Fibroblast of lung (primary cell): ENCODE measurements at places on chromosomes 11 and 22. TPM values are rescaled to one million over a fixed set of nuclear protein-coding genes. Genes with fewer than 3 reads are reported as not detected.
A peak's percentile ranks its signal among the peaks of the same experiment; 100 is the strongest.

GRCh38 chr22:49097966-49098365 is 729.7 kb downstream of the BRD1 start:
- H3K4me3 ChIP-seq: no peak overlapping the region
- no peaks in the 10 kb centered on the region for H3K36me3 ChIP-seq

- H3K4me1 ChIP-seq: no peaks in the 10 kb centered on the region
- DNase-seq: no peak
- no peaks in the 10 kb centered on the region for H3K27me3 ChIP-seq
- no peak overlapping the region for H3K4me3 ChIP-seq
Observed at GRCh38 chr11:103889679-103890078, 146.8 kb upstream of the DDI1 start.

DNA sequence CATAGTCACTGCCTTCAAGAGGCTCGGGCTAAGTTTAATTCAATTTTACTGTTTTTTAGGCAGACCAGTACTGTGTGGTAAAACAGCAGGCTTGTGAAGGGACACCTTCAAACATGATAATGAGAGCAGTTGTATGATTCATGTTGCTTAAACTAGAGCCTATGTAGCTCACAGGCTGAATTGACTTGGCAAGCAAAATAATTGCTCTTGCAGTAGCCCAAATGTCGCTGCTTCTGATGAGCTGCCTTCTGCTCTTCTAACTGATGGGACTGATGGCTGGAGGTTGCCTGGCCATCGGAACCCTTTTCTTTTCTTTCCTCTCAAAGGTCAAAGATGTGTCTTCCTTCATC is 137.6 kb downstream of the MAML2 start:
- no peak overlapping the region for H3K27ac ChIP-seq
- DNase-seq: no peak
- no peaks in the 10 kb centered on the region for H3K36me3 ChIP-seq
- H3K27me3 ChIP-seq: no peaks in the 10 kb centered on the region

DUSP8 gene
- 0.51 and 0.66 TPM in 2 replicates for total RNA-seq

GRCh38 chr22:49853981-49854831 is 562 bp downstream of the ZBED4 start:
- peaks cover 16% of the 10 kb centered on the region for H3K27me3 ChIP-seq
- no peaks in the 10 kb centered on the region for H3K36me3 ChIP-seq
- peak; percentile 26 for DNase-seq

ASCL2 gene
- total RNA-seq: not detected in 2 replicates

DNA sequence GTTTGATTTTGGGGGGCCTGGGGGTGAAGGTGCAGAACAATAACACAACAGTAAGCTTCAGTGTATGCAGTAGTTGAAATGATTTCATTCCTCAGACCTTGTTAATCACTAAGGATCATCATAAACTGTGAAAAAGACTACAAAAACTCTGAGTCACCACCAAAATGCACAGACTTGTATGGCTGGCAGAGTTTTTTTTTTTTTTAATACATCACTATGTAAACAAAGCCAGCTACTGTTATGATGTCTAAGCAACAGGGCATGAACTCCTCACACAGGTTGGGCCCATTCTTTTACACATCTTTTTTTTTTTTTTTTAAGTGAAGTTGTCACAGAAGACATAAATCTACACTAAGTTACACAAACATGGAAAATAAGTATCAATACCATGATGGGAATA is 311.9 kb downstream of the GUCY1A2 start:
- H3K36me3 ChIP-seq: no peaks in the 10 kb centered on the region
- no peak overlapping the region for H3K27ac ChIP-seq
- H3K4me1 ChIP-seq: no peaks in the 10 kb centered on the region
- H3K4me3 ChIP-seq: no peak overlapping the region
- DNase-seq: peak; percentile 59

SLC37A2 gene
- total RNA-seq: 0.26 and 0.83 TPM in 2 replicates

SERPIND1 gene
- total RNA-seq: not detected in 2 replicates

RELT gene
- 0.33 and 0.77 TPM in 2 replicates for total RNA-seq

GRCh38 chr22:24489011-24489410 is 6.1 kb upstream of the UPB1 start:
- H3K36me3 ChIP-seq: no peaks in the 10 kb centered on the region
- no peak overlapping the region for H3K27ac ChIP-seq
- H3K4me1 ChIP-seq: peaks cover 2% of the 10 kb centered on the region
- H3K27me3 ChIP-seq: peaks cover 5% of the 10 kb centered on the region

- no peak overlapping the region for H3K4me3 ChIP-seq
- no peaks in the 10 kb centered on the region for H3K36me3 ChIP-seq
- no peaks in the 10 kb centered on the region for H3K4me1 ChIP-seq
- H3K27me3 ChIP-seq: peaks cover 12% of the 10 kb centered on the region
- H3K27ac ChIP-seq: no peak overlapping the region
Observed at GRCh38 chr22:38940811-38941384, 16.5 kb upstream of the APOBEC3A start.

DNA sequence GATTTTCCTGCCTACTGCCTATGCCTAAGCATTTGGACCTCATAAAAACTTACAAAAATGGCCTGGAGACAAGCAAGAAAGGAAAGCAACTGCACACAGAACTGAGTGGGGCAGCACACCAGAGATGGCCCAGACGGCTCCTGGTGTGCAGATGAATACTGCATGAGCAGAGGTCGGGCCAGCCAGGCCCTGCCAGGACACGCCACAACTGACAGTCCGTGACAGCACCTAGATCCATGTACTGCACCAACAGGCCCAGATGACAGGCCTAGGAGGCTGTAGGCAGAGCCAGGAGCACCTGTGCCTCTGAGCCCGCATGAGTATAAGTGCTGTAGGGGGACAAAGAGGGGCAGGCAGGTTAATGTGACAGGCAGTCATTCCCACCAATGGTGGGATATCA is 160.2 kb downstream of the IGLL1 start:
- H3K36me3 ChIP-seq: no peaks in the 10 kb centered on the region
- no peak overlapping the region for H3K4me3 ChIP-seq
- no peaks in the 10 kb centered on the region for H3K27me3 ChIP-seq
- no peak overlapping the region for H3K27ac ChIP-seq

DNA sequence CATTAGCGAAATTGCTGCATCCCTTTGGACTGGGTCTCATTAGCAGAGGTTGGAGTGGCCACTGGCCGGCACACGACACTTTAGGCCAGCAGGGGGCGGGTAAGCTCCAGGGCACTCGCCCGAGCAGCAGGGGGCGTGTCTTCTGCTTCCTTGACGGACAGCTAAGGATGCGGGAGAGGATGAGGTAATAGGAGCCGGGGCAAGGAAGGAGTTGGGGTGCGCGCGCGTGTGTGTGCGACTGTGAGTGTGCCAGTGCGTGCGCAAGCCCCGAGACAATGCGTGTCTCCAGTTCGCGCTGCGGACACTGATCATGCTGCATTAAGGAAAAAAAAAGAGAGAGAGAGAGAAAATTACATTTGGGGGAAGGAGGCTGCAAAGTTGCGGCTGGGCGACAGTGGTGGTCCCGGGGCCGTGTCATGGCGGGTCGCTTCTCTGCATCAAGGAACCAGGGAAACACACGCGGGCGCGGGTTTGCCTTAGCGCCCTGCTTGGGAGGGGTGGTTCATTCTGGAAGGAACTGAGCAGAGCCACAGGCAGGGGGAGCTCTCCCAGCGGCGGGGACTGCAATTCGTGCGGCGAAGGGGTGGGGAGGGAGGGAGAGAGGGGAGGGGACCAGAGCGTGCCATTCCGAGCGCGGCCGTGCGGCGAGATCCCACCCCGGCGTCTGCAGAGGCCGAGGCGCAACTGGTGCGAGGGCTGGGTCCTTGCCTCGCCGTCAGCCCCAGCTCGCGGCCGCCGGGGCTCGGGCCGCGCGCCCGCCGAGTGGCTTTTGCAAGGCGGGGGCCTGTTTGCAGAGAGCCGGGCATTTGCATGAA is at the start of gene DTX4:
DTX4 (plus strand) TSS at position 625 of the 815 bp plus-strand sequence. CDS start 464 bp downstream, outside the sequence.
- H3K4me3 ChIP-seq: peak within 1 kb of the TSS; percentile 70
- peak within 1 kb of the TSS; percentile 63 for H3K27ac ChIP-seq
- H3K27me3 ChIP-seq: no peaks in the 10 kb centered on the region
- H3K36me3 ChIP-seq: no peaks in the 10 kb centered on the region
- peaks cover 7% of the 10 kb centered on the region for H3K4me1 ChIP-seq

KLHDC7B gene
- total RNA-seq: 0.17 and 0.51 TPM in 2 replicates

- peak; percentile 6 for DNase-seq
- peaks cover 12% of the 10 kb centered on the region for H3K27me3 ChIP-seq
- peak overlapping the region; percentile 63 for H3K4me3 ChIP-seq
- H3K36me3 ChIP-seq: no peaks in the 10 kb centered on the region
- H3K27ac ChIP-seq: no peak overlapping the region
Observed at GRCh38 chr11:101127699-101128570, 1.7 kb downstream of the PGR start.

GRCh38 chr11:29261831-29262230 is 755.0 kb downstream of the KCNA4 start:
- no peak for DNase-seq
- no peaks in the 10 kb centered on the region for H3K4me1 ChIP-seq
- no peaks in the 10 kb centered on the region for H3K36me3 ChIP-seq
- no peak overlapping the region for H3K4me3 ChIP-seq
- H3K27ac ChIP-seq: no peak overlapping the region

BBOX1 gene
- not detected in 2 replicates for total RNA-seq

TSPAN32 gene
- total RNA-seq: 0.17 and 0.26 TPM in 2 replicates

DNA sequence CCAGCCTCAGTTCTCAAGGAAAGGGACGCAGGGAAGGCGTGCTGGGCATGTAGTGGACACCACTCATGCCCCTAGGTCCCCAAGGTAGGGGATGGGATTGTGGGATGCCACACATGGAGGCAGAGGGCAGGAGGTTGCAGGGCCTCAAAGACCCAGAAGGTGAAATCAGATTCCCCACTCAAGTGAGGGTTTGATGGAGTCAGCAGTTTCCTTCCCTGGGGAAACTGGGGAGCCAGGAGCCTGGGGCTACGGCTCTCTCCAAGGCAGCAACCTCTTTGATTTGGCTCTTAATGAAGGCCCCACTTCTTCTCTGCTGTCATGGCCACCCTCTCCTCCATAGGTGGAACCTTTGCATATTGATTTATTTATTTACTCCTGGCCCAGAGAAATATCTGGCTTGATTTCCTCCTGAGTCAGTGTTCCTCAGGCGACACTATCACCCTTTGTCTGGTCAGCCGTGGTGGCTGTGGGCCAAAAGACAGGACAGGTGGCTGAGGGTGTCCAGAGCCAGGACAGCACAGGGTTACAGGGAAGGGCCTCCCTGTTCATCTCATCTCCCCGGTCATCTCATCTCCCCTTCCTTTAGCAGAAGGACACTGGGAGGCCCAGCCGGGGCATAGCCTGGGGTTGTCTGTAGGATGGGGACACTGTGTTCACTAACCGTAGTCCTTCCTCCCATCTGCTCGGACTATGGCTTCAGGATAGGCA is 9.6 kb downstream of the GNAZ start:
- no peak overlapping the region for H3K27ac ChIP-seq
- no peak for DNase-seq
- H3K27me3 ChIP-seq: no peaks in the 10 kb centered on the region
- H3K4me1 ChIP-seq: no peaks in the 10 kb centered on the region
- H3K36me3 ChIP-seq: no peaks in the 10 kb centered on the region
- no peak overlapping the region for H3K4me3 ChIP-seq

SCN4B gene
- 6.7 and 10.4 TPM in 2 replicates for total RNA-seq

- H3K4me3 ChIP-seq: no peak overlapping the region
- H3K27ac ChIP-seq: no peak overlapping the region
- H3K4me1 ChIP-seq: peaks cover 5% of the 10 kb centered on the region
- H3K27me3 ChIP-seq: no peaks in the 10 kb centered on the region
- H3K36me3 ChIP-seq: no peaks in the 10 kb centered on the region
Observed at GRCh38 chr11:35970445-35970844, 26.6 kb downstream of the LDLRAD3 start.

DNA sequence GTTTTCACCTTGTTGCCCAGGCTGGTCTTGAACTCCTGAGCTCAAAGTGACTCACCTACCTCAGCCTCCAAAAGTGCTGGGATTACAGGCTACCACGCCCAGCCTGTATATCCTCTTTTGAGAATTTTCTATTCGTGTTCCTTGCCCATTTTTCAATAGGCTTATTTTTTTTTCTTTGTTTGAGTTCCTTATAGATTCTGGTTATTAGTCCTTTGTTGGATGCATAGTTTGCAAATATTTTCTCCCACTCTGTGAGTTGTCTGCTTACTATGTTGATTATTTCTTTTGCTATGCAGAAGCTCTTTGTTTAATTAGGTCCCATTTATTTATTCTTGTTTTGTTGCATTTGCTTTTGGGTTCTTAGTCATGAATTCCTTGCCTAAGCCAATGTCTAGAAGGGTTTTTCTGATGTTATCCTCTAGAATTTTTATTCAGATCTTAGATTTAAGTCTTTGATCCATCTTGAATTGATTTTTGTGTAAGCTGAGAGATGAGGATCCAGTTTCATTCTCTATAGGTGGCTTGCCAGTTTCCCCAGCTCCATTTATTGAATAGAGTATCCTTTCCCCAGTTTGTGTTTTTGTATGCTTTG is 17.7 kb upstream of the ZBED5 start:
- H3K27ac ChIP-seq: no peak overlapping the region
- DNase-seq: no peak
- H3K4me1 ChIP-seq: peaks cover 2% of the 10 kb centered on the region
- no peak overlapping the region for H3K4me3 ChIP-seq
- H3K27me3 ChIP-seq: no peaks in the 10 kb centered on the region

MMP11 gene
- total RNA-seq: 8.8 and 11.3 TPM in 2 replicates

DNA sequence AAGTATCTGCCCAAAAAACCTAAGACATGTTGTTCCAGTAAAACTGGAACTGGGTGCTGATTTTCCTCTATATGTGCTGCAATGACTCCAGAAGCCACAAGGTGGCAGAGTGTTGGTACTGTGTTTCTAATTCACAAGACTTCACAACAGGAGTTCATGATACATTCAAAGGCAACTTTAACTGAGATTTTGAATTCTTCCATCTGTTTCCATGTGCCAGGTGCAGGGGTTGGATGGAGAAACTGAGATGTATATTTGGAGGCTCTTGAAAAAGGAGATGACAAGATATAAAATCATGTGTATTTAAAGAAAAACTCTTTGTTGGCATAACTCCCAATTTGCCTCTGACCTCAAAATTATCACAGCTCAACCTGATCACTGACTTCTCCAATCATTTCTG is 1098.6 kb upstream of the CCDC90B start:
- DNase-seq: peak; percentile 30
- no peak overlapping the region for H3K4me3 ChIP-seq
- no peaks in the 10 kb centered on the region for H3K27me3 ChIP-seq
- no peaks in the 10 kb centered on the region for H3K36me3 ChIP-seq

DNA sequence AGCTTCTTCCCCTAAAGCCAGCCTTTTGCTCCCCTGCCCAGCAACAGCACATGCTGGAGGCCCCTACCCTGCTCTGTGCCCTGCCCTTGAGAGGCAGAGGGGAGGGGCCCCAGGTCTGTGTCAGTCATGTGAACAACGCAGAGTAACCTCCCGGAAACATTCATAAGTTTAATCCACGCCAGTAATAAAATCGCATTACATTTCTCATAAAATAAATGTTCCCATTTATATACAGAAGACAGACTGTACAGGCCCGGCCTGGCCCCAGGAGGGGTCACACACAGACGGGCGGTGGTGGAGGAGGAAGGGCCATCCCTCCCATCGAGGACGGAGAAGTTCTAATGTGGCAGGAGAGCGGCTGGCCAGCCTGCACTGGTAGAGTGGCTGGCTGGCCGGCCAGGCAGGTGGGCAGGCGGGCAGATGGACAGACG is 39.5 kb downstream of the LMO1 start:
- no peak overlapping the region for H3K27ac ChIP-seq
- DNase-seq: no peak
- H3K4me3 ChIP-seq: no peak overlapping the region
- H3K27me3 ChIP-seq: no peaks in the 10 kb centered on the region

- H3K27ac ChIP-seq: no peak overlapping the region
- no peaks in the 10 kb centered on the region for H3K4me1 ChIP-seq
- H3K4me3 ChIP-seq: no peak overlapping the region
- no peaks in the 10 kb centered on the region for H3K27me3 ChIP-seq
Observed at GRCh38 chr11:11960687-11961086, 47.7 kb downstream of the DKK3 start.

SCN2B gene
- 4.9 and 7.3 TPM in 2 replicates for total RNA-seq

ZP1 gene
- total RNA-seq: under 0.01 TPM in 1 of 2 replicates, not detected in the other
